A549 (cell line): ENCODE measurements at places on chromosomes 3 and 15. TPM values are rescaled to one million over a fixed set of nuclear protein-coding genes. Genes with fewer than 3 reads are reported as not detected.

Gene VPS33B
- 9.5 to 11.7 TPM (median 11.1 TPM) in 3 replicates for polyA plus RNA-seq

Gene RETNLB
- not detected in 3 replicates for polyA plus RNA-seq

Gene SCN5A
- 0.09 to 0.16 TPM (median 0.13 TPM) in 3 replicates for polyA plus RNA-seq

Gene BTLA
- polyA plus RNA-seq, result 0.09 TPM in 1 of 3 replicates, not detected in the others

Gene SI
- not detected in 3 replicates for polyA plus RNA-seq

Gene AP3B2
- 0.32 to 0.63 TPM (median 0.46 TPM) in 3 replicates for polyA plus RNA-seq

DNA sequence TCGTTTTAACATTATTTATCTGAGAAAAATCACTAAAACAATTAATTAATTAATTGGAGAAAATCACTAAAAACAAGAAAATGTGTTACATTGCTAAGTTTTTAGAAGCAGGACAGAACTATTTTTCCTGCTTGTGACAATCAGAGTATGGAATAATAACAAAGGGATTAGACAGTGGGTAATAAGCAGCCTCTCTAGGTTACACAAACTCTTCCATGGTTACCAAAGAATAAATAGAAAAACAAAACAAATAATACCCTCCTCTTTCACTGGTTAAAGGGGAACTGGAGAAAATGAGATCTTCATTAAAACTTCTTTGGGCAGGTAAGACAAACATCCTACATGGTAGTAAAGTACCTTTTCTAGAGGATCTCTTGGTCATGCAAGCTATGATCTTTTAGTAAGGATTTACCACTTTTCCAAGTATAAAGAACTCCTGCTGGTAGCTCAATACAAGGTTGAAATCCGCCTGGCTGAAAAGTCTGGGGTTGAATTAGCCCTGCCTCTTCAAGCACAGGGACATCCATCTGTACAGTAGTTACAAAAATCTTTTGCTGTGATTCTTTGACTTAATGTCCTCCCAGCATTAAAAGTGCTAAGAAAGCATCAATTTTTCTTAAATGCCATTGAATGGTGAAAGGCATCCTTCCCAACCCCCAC lies 2.5 kb upstream of the PLCH1 start:
- DNase-seq, result no peak

GRCh38 chr15:51132384-51133139 lies 37.9 kb upstream of the TNFAIP8L3 start:
- DNase-seq, result peak; percentile 69

- DNase-seq, result no peak
Measured at GRCh38 chr3:127714125-127714571, 41.4 kb downstream of the ABTB1 start.

DNA sequence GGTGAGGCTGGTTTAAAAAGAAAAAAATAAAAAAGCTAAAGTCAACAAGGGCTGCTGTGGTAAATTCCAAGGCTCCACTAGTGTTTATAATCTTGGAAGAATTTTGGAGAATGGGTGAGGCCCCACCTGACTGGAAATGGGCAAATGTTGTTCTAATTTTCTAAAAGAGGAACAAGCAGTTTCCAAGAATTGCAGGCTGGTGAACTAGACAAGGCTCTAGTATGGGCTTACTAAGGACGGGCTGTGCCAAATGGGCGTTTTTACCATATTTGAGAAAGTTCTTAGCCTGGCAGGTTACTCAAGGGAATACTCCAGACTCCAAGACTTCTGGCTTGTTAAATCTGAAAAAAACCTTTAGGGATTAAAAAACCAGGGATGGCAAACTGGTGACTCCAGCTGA lies 67.0 kb upstream of the ABHD2 start:
- DNase-seq, result no peak

DNA sequence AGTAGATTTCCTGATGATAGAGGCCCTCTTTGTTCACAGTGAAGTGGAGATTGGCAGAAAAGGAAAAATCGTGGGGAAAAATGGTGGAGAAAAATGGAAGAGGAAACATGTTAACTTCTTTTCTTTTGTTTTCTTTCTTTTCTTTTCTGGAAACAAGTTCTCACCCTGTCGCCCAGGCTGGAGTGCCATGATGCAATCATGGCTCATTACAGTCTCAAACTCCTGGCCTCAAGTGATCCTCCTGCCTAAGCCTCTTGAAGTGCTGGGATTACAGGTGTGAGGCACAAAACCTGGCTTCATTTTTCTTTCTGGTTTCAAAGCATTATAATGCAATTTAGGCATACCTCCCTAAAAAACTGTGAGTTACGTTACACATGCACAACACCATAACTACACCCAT lies 464.2 kb downstream of the MECOM start:
- DNase-seq, result no peak

- DNase-seq, result no peak
Measured at GRCh38 chr15:64389036-64389435, 1.4 kb downstream of the TRIP4 start.

DNA sequence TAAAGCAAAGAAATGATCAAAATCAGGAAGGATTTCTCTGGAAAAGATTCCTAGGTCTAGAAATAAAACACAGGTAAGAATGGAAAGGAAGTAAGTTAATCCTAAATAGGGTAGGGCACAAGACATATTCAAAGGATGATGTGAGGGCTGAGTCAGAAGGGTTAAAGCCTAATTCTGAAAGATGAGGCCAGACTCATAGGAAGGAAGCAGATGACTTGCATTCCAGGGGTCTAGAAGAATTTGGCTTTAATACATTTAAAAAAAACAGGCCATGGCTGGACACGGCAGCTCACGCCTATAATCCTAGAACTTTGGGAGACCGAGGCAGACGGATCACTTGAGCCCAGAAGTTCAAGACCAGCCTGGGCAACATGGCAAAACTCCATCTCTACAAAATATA lies 3.2 kb downstream of the SSR3 start:
- no peak for DNase-seq

DNA sequence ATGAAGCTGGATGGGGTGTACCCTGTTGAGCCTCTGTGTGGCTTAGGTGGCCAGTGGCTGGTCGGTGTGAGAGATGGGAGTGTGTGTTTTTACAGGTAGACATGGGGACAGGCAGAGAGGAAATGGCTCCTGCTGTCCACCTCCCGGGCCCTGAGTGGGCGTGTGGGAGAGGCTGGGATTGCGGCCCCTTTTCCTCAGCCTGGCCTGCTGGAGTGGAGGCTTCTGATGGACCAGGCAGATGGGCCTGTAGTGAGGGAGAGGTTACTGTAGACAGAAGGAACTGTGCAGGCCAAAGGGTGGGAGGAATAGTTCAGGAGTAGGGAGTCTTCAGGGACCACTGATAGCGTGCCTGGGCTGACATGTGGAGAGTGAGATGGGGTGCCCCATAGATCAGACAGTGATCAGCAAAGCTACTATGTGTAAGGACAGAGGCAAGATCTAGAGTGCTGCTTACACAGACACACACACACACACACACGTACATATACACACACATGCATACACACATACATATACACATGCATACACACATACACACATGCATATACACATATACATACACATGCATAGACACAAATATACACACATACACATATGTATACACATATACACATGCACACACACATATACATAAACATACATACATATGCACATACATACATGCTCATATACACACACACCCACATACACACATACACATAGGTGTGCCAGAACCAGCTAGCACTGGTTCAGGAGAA lies 26.4 kb downstream of the ACAA1 start:
- DNase-seq, result no peak
